NCI-H1092 treated with DMSO at 0.1 percent for 48 hours (cell line): ENCODE measurements at places on chromosomes 5 and 9.

DNA sequence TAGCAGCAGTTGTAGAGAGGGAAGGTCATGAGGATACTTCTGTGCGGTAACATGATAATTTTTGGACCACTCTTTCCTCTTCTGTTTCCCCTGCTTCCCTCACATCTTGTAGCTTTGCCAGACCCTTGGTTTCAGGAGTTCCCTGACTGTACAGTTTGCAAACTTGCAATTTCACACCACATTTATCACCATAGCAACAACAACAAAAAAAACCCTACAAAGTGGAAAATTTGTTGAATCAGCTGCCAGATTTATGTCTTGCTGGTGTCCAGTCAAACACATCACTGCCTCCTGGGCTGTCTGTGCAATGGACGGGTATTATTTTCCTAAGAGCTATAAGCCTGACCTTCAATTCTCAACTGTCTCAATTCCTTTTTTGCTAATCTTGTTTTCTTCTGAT is 751.6 kb downstream of the TLR4 start:
- DNase-seq = peak; percentile 8

DNA sequence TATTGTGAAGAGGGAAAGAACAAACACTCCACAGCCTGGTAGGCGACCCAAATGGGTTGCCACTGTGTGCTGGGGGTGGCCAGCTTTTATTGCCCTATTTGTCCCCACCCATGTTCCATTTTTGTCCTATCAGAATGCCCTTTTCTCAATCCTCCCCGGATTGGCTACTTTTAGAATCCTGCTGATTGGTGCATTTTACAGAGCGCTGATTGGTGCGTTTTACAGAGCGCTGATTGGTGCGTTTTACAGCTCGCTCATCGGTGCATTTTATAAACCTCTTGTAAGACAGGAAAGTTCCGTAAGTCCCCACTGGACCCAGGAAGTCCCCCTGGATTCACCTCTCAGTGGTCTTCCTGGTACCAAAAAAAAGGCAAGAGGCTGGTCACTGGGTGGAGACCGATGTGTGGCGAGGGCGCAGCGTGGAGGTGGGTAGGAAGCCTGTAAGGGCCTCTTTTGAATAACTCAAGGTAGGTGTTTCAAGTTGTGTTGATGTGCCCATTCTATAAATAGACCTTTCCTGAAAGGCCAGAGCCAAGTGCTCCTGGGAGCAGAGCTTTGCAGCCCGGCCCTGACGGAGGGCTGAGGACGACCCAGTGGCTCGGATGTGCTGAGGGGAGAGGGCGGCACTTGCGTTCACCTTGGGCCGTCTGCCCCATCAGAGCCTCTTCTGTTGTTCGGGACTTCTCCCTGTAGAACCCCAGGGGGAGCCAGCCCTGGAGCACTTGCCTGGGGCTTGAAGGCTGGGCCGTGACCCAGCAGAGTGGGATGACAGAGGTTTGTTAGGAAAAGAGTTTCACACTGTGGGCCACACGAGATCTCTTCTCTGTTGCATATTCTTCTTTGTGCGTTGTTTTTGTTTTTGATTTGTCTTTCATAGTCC is 7.2 kb upstream of the GFPT2 start:
- DNase-seq = no peak

DNA sequence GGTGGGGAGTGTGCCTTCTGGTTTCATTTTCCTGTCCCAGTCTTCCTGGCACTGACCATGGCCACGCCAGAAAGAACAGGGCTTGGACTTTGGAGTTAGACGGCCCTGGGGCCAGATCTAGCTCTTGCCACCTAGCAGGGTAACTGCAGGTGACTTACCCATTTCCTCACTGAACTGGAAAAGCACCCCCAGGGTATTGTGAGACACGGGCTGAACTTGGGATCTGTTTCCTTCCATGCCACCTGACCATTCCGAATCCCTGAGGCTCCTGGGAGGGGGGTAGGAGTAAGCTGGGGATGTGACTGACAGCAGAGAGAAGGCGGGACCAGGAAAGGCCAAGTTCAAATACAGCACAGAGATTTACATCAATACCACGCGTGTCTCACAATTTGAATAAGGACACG is 9.4 kb downstream of the HNRNPAB start:
- no peak for DNase-seq

DNA sequence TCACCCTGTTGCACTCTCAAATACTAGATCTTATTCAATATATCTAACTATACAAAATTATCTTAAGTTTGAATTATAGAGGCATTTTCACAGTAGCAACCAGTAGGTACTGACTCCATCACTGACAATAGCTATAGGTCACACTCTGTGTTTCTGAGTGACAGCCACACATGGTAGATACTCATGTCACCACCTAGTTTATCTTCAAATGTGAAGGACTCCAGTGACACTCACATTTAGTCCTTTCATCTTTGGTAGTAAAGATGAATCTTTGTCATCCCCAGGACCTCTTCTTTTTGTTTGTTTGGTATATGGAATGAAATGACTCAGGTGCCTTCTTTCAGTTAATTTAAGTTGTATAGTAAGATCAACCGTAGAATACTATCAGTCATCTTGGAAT is 102.5 kb upstream of the DHFR start:
- DNase-seq = no peak

- DNase-seq = peak; percentile 49
These were observed 350.4 kb downstream of the PDE4D start for GRCh38 chr5:59542851-59543820.

- DNase-seq = no peak
These were observed 107.3 kb upstream of the APC start for GRCh38 chr5:112630246-112631009.

DNA sequence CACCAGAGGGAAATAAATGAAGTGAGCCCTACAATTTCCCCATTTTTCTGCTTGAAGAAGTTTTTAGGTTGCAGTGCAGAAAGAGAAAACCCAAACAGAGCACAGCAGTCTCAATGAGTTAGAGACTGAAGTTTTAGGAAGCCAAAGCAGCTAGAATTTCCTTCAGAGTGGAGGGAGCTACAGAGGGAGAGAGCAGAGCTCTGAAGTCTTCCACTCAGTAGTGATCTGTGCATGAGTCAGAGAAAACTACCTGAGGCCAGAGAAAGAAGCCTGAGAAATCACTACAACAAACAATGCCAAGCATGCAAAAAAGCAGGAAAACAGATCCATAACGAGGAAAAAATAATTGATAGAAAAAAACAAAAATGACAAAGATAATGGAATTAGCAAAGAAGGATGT is 17.9 kb upstream of the NDUFB6 start:
- DNase-seq = no peak

DNA sequence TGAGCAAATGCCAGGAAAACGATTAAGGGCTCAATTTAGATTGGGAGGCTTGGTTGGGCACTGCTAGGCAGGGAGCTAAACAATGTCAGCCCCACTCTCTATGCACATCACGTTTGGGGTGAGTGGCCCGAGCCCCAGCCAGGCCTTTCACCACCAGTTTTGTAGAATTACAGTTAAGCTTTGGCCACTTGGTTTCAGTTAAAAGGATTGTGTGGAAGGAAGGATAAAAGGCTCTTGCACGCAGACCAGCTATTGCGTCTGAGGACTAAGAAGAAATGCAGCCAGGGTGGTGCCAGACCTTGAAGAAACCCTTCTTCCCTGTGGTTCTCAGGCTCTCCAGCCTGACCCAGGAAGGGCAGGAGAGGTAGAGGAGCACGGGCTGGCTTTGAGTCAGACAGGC is 125.3 kb upstream of the SLC44A1 start:
- no peak for DNase-seq

- DNase-seq = no peak
These were observed 17.1 kb downstream of the TMEM8B start for GRCh38 chr9:35845824-35846771.

- no peak for DNase-seq
These were observed 1180.2 kb downstream of the CDH12 start for GRCh38 chr5:21672911-21673310.

DNA sequence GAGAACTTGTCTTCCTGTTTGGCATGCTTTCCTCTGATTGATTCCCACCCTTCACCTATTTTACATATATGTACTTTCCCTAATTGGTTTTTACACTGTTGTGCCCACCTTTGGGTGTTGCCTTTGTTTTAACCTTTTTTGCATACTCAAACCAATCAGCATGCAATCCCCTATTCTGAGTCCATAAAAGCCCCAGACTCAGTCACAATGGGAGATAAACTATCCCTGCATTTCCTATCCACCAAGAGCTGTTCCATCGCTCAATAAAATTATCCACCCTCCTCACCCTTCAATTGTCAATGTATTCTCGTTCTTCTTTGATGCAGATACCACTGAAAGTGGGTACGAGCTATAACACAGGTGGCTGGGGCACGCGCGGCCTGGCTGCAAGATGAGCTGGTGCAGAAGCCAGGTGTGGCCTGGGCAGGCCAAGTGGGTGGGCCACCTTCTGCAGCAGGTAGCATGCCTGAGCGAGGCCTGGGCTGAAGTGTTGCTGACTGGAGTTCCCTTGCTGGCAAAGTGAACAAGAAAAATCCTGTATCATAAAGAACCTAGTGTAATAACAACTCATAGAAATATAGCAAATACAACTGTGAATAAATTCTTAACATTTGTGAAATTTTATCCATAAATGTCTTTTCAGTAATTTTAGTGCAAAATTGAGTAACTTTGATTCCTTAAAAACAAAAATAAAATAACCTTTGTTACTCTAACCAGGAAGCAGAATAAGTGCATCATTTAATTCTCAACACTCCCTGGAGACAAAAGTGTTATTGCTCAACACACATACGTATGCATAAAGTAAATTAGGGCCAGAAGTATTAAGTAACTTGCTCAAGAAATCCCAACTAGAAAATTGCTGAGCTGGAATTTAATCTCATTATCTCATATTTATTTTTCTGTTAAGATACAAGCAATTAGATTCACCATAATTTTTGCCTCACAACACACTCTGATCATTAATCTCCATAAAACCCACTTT is 685.3 kb upstream of the EDIL3 start:
- DNase-seq = no peak

- no peak for DNase-seq
These were observed 81.5 kb upstream of the CHD1 start for GRCh38 chr5:99010294-99010693.

- no peak for DNase-seq
These were observed 30.0 kb upstream of the FGD3 start for GRCh38 chr9:92917176-92917800.

- DNase-seq = no peak
These were observed 70.4 kb downstream of the OTP start for GRCh38 chr5:77568082-77568481.

DNA sequence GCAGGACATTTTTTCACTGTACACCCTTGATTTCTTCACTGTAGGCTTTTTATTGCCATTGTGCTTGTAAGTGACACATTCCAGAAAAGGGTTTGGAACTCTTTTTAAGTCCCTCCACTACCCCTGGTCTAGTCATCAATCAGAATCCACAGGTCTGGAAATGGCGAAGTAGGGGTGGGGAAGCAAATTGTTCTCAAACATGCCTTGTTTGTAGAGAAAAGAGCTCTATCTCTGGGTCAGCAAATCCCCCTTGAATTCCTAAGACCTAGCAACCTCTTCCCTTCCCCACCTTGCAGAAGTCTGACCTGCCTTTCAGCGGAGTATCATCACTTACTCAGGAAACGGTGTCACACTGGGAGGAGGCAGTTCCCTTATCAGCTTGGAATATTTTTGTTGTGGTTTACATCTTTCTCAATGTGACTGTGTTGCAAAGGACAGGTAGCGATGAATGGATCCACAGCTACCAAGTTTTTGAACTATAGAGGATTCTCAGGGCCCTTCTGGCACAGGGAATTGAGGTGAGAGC is 3.2 kb downstream of the SH3RF2 start:
- DNase-seq = no peak

GRCh38 chr5:17398431-17398830 is 99.6 kb upstream of the TAF11L2 start:
- DNase-seq = no peak

DNA sequence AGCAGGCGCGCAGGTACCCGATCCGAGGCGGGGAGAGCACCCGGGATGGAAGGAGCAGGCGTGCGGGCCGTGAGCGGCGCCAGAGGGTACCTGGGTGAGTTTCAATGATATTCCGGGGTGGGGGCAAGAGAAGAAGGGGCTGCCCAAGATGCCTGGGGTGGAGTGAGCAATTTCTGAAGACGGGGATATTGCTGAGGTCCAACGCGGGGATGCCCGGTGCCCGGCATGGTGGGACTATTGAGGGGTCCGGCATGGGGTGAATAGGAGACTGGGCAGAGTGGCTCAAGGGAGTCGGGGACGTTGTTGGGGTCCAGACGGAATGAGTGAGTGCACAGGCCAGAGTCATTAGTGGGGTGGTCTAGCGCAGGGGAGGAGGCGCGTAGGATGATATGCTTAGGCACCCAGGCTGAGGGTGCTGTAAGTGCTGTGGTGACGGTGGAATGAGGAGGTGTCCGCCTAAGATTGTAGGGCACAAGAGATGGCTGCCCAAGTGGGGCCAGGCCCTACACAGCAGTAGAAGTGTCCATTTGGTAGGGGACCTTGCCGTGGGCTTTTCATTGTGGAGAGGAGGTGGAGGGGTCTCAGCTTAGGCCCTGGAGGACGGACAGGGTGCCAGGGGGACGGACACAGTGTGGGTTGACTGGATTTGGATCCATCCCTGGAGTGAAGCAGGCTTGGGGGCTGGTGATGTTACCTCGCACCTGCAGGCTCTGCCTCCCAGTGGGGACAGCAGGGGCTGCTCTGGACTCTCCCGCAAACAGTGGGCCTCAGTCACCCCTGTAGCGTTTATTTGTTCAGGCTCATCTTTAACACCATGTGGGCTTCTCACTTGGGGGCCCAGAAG is 719 bp downstream of the MIGA2 start:
- DNase-seq = no peak

DNA sequence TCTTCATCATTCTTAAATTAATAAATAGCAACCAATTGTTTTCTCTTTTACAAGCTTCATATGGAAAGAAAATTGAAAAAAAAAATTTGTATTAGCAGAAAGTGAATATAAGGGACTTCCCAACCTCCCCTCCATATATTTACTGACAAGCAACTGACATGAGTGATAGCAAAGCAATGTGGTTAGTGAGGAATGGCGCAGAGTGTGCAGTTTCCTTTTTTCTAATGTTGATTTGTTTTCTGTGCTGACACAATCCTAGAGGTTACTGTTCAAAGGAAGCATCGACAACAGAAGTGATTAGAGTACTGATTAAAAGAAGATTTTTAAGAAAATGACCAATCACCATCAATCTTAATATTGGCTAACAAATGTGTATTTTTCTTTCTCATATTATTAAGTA is 1.7 kb upstream of the PTGER4 start:
- DNase-seq = no peak

GRCh38 chr9:105026451-105026850 is 98.5 kb upstream of the ABCA1 start:
- no peak for DNase-seq

GRCh38 chr9:107216329-107216728 is 66.8 kb upstream of the RAD23B start:
- no peak for DNase-seq

DNA sequence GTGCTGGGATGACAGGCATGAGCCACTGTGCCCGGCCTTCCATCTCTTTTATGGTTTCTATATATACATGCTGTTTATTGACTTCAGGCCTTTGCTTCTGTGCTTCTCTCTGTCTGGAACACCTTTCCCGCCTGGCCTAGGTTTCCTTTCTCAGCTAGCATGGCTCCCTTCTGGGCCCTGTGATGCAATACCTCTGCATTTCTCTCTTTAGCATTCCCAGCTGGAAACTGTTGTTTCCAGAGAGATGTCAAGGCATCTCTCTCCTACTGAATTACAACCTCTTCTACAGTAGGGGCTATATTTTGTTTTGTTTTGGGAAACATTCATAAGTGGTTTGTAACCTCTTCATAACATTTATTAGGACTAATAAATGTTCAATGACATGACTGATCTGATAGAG is 57.1 kb downstream of the RPS23 start:
- DNase-seq = no peak

- no peak for DNase-seq
These were observed 4.2 kb downstream of the ASS1 start for GRCh38 chr9:130448771-130449603.

GRCh38 chr9:95012902-95013301 is 286.4 kb downstream of the AOPEP start:
- no peak for DNase-seq
